ENCODE measurements at places on chromosomes 12 and 14.

- no peak for DNase-seq
Measured at GRCh38 chr12:120928864-120929652, 24.9 kb upstream of the SPPL3 start.

GRCh38 chr14:73762375-73762822 is 48.2 kb upstream of the PNMA1 start:
- no peak for DNase-seq

GRCh38 chr14:77843195-77843594 is 43.3 kb downstream of the ADCK1 start:
- DNase-seq: no peak

- DNase-seq: no peak
Measured at GRCh38 chr14:70181276-70181675, 7.5 kb downstream of the SLC8A3 start.

- DNase-seq: peak; percentile 94
Measured at GRCh38 chr12:2583091-2583497, 211.7 kb upstream of the FKBP4 start.

Data from urothelium cell line (cell line).